ENCODE measurements at places on chromosomes 7 and 10.

DNA sequence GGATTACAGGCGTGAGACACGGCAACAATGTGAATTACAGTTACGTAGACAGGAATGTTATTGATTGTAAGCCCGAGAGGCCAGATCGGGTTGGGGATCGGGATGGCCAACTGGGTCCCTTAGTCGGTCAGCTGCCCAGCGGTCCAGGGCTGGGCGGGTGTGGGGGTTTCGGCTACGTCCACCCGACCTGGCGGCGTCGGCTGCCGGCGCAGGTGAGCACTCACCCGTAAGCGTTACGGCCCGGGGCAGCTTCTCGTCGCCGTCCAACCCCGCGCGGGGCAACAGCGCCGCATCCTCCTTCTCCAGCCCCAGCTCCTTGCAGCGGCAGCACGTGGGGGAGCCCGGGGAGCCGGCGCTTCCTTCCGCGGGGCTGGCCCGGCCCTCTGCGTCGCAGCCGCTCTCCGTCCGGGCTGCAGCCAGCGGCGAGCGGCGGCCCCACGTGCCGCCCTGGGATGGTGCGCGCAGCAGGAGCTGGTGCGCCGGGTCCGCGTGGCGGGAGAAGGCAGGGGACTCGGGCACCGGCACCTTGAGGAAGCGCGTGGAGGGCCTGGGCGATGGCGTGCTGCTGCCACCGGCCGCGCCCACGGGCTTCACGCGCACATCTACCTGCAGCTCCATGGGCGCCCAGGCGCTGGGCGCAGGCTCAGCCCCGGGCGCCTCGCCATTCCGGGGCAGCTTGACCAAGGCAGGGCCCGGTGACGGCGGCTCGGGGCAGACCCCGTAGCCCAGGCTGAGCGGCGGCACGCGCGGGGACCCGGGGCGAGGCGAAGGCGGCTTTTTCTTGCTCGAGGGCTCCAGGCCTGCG, 609 bp downstream of the KLRG2 start:
- DNase-seq, result peak; percentile 15

- DNase-seq, result peak; percentile 28
Measured at GRCh38 chr7:33062023-33062781, at the start of gene NT5C3A. Gene NT5C3A (minus strand): TSS chr7:33062776. CDS start chr7:33062705, 71 bp downstream.

DNA sequence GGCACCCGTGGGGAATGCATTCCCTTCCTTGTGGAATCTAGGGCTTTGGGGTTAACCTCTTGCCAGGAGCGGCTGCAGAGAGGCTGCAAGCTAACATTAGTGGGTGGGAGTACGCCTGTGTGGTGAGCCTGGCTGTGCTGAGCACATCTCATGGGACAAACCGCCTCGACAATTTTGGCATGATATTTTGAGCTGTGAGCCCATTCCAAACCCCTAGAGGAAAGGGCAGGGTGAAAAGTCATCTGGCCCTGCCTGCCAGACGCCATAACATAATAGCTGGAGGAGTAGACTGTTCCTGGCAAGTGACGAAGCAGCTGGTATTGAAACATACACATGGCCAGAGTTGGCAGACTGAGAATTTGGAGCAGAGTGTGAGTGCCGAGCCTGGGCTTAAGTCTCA, 110.0 kb downstream of the TACC2 start:
- no peak for DNase-seq

GRCh38 chr7:131753620-131754222, 197.3 kb upstream of the PODXL start:
- no peak for DNase-seq

DNA sequence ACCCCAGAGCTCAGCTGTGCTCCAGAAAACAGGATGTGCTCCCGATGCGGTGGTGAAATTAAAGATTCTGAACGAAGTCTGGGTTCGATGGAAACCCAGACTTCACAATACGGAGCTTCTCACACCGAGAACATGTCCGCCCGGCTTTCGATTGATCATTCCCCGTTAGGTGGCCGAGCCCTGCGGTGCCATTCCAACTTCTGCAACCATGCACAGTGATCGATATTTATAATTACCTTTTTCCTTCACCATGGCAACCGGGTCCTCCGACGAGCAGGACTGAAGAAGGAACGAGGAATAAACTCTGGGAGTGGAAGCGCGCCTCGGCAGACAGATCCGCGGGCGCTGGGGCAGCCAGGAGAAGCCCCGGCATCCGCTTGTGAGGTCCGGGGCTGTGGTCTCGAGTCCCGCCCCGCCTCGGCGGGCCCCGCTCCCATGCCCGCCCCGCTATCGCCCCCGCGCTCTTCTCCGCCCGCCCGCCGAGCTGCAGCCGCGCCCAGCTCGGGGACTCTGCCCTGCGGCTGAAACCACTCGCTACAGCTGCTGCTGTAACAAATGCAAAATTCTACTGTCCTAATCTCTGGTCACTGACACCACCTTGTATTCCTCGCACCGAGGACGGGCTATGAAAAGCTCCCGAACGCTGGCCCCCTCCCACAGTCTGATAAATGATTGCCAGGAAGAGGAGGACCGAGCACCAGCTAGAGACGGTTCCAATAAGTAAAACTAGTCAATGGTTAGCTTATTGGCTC, 26.2 kb downstream of the ABLIM1 start:
- no peak for DNase-seq

DNA sequence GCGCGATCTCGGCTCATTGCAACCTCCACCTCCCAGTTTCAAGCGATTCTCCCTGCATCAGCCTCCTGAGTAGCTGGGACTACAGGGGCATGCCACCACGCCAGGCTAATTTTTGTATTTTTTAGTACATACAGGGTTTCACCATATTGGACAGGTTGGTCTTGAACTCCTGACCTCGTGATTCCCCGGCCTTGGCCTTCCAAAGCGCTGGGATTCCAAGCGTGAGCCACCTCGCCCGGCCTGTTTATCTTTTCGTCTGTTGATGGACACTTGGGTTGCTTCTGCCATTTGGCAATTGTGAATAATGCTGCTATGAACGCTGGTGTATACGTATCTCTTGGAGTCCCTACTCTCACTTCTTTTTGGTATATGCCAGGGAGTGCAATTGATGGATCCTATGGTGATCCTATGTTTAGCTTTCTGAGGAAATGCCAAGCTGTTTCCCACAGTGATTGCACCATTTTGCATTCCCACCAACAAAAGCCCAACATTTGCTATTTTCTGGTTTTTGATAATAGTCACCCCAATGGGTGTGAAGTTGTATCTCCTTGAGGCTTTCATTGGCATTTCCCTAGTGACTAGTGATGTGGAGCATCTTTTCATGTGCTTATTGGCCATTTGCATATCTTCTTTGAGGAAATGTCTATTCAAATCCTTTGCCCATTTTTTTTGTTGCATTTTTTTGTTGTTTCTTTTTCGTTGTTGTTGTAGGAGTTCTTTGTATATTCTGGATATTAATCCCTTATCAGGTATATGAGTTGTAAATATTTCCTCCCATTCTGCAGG, 3.5 kb downstream of the ANTXRL start:
- DNase-seq, result no peak

All from fibroblast of skin of abdomen (primary cell).